Frontal cortex (tissue), 4 donors: ENCODE measurements at places on chromosomes 7 and 10. TPM values are rescaled to one million over a fixed set of nuclear protein-coding genes. Genes with fewer than 3 reads are reported as not detected.

GRCh38 chr7:4138866-4139265, 543.2 kb upstream of the FOXK1 start:
- no peak for DNase-seq

Gene SUN1
- 103 TPM for total RNA-seq

Gene EZH2
- 38.7 TPM for total RNA-seq

GRCh38 chr10:90777621-90778020, 80.2 kb downstream of the HTR7 start:
- DNase-seq: no peak

DNA sequence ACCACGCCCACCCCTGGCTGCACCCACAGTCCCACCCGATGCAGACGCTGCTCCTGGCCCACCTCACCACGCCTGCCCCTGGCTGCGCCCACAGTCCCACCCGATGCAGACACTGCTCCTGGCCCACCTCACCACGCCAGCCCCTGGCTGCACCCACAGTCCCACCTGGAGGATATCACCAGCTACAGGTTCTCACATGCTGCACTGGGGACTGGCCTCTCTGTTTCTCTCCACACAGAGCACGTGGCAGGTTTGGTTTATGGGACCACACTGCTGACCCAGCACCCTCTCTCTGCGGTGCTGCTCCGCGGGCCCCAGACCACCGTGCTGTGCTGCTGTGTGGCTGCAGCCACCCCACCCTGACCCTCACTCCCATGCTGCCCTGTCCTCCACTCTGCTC, 120.9 kb downstream of the VIPR2 start:
- no peak for DNase-seq

- DNase-seq: no peak
Measured at GRCh38 chr7:9498303-9498702, 1064.9 kb downstream of the NXPH1 start.

DNA sequence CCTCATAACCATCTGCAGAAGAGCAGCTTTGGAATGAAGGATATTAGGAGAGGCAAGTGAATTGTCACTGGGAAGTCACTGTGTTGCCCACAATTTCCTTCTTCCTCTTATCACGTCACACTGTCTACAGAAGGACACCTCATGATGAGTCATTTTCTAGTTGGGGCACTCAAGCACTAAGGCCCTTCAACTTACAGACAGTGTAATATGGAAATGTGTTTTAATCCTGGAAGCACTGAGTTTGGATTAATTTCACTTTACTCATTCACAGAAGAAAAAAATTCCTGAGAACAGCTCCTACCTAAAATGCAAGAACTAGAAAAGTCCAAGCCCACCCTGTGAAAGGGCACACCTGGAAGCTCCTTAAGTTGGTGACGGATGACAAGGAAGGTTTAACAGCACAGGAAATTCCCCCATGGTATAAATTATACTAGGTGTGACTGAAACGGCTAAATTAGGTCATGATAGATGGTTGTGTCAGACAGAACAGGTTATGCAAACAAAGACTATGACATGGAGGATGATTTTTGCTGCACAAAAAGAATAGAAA, 56.6 kb downstream of the PARD3 start:
- DNase-seq: no peak

DNA sequence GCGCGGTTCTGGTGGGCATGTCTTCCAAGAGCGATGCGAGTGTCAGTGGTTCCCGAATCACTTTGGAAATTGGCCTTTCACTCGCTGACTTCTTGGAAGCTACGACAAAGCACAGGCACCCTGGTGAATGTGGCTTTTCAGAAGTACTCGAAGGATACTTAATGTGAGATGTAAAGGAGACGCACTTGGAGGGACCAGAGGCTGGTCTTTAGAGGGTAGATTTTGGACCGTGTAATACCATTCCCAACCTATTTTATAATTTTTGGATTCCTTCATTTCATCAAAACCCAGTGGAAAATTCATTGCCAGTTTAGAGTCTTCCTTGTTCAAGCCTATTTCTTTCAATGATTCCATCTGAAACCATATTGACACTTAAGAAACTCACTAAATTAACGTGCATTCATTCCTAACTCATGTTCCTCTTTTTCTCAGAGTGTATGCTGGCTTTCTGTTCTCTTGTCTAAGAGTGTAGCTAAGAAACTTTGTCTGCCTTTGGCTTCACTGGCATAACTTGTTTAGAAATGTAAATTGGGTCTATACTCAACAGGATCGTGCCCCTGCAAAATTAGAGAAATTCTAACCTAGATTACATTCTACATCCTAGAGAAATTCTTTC, 645 bp upstream of the COPG2 start:
- no peak for DNase-seq

GRCh38 chr10:101441541-101442455, 87.8 kb downstream of the BTRC start:
- DNase-seq: peak; percentile 41

DNA sequence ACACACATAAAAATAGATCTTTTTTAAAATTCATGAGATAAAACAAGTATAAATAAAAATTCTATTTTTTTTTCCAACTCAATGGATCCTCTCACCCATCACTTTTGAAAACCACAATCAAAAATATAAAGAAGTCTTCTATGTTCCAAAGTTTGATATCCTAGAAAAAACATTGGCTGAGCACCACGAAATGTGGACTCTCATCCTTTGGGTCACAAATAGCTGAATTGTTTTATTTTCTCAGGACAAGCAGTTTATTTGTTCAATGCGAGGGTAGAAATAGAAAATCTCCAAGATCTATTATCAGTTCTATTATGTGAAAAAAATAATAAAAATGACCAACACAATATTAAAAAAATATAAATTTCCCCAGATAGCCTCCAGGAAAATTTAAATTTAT, 310.5 kb upstream of the DGKB start:
- no peak for DNase-seq

Gene WEE2
- total RNA-seq: under 0.01 TPM

DNA sequence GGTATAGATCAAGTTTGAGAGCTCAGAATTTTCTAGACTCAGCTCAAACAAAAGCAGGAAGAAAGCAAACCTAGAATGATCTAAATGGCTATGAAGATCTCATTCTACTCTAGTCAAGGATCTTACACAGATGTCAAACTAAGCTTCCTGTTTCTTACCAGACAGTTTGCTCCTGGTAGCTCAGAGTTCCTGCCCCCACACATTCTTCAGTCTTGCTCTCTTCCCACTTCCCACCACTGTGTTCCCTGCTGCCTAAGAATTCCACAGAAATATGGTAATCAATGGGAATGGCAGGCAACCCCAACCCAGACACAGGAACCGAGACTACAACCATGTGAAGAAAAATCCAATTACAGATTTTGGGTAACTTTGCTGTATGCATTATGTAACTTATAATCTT, 133.4 kb upstream of the PTN start:
- no peak for DNase-seq

DNA sequence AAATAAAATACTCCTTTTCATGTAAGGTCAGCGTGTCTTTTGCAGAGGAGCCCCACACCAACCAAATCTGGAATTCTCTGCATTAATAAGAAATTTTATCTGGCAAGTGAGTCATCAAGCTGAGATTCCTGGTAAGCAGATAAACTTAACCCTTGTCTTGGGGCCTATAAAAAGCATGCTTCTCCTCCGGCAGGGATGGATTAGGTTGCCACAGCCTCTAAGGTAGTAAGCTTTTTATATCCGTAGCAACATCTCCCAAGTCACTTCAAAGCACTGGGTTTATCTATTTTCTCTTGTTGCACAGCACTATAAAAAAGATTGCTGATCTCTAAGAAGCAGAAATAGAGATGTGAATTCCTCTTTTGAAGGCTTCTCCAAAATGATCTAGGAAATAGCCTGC, 202.8 kb upstream of the NOBOX start:
- no peak for DNase-seq

- no peak for DNase-seq
Measured at GRCh38 chr7:131111081-131111576, 216.5 kb upstream of the MKLN1 start.

DNA sequence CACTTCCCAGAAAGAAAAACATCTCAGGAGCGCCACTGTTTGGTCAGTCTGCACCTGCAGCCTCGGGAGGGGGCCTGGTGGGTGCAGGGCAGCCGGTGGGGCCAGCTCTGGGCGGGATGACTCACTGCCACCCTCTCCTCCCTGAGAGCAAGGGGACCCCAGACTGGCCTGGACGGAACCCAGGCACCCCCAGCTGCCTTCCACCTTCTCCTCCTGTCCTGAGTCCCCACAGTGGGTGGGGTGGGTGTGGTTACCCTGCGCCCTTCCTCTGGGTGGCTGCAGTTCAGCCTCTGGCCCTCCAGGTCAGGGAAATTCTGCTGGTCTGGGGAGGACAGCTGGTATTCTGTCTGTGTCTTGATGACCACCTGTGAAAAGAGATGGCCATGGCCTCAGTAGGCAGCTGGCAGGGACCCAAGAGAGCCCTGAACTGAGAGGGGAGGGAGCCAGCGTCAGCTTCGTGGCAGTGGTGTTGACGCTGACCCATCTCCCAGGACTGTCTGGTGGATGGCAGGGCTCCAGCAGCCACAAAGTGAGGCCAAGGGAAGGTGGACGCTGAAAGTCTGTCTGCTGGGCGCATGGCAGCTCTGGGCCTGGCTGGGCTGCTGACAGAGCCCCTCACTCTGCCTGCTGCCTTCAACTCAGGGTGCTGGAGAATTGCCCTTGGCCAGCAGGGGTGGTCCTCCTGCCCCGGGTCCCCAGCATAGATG, 8.9 kb downstream of the CALY start:
- DNase-seq: no peak

DNA sequence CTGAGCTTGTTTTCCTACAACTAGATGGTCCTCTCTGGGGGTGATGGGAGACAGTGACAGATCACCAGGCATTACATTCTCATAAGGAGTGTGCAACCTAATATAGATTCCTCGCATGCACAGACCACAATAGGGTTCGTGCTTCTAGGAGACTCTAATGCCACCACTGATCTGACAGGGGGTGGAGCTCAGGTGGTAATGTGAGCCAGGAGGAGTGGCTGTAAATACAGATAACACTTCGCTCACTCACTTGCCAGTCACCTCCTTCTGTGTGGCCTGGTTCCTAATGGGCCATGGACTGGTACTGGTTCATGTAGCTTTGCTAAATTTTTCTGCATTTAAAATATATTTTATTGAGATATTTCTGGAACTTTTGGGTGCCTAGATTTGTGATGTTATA, 202.3 kb upstream of the ZNF32 start:
- no peak for DNase-seq

- DNase-seq: peak; percentile 90
Measured at GRCh38 chr7:29989257-29989995, at the start of gene SCRN1. Gene SCRN1, minus strand, starts transcription at chr7:29989801. Its CDS starts 20,734 bp downstream, at chr7:29969067.
